ENCODE measurements at places on chromosomes 2 and 18. TPM values are rescaled to one million over a fixed set of nuclear protein-coding genes. Genes with fewer than 3 reads are reported as not detected.
A peak's percentile ranks its signal among the peaks of the same experiment; 100 is the strongest.

GALR1 gene
- total RNA-seq = not detected

DNA sequence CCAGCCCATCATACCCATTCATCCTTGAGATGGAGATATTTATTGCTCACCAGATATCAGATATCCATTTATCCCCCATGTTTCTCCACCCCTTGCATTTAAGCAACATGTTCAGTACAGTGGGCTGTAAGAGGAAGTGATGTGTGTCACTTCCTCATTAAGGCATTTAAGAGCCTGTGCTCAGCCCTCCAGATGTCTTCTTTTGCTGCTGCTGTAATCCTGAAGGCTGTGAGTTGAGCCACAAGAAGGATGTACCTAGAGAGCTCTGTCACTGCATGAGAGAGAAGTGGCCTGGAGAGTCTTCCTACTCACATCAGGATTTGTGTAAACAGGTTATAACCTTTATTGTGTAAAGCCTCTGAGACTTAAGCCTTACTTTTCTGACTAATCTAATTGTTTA is 151.8 kb upstream of the UNC80 start:
- no peaks in the 10 kb centered on the region for H3K4me1 ChIP-seq
- no peak overlapping the region for H3K4me3 ChIP-seq
- H3K36me3 ChIP-seq = no peaks in the 10 kb centered on the region

FOXD4L1 gene
- 0.23 TPM for total RNA-seq

TTL gene
- 33.0 TPM for total RNA-seq

DNA sequence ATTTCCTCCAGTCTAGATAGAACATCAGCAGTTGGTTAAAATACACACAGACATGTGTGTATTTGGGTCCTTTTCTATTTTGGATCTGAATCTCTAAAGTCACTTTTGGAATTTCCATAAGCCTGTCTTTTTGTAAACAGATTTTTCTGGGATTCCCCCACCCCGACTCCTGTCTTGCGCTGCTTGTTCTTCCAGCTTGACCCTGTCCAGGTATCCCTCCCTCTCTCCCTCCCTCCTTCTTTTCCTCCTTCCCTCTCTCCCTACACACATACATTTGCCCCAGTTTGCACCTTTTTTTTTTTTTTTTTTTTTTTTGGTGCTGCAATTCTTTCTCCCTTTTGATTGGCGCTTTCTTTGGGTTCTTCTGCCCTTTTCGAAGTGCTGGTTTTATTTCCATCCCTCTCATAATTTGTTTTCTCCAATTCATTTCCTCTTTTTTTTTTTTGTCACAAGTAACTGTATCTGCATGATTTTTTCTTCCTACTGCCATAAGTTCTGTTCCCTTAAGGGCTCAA is 114.8 kb upstream of the SERTAD2 start:
- H3K4me1 ChIP-seq = peaks cover 25% of the 10 kb centered on the region
- peak overlapping the region; percentile 75 for H3K27ac ChIP-seq
- H3K36me3 ChIP-seq = no peaks in the 10 kb centered on the region
- peak overlapping the region; percentile 92 for H3K4me3 ChIP-seq

DNA sequence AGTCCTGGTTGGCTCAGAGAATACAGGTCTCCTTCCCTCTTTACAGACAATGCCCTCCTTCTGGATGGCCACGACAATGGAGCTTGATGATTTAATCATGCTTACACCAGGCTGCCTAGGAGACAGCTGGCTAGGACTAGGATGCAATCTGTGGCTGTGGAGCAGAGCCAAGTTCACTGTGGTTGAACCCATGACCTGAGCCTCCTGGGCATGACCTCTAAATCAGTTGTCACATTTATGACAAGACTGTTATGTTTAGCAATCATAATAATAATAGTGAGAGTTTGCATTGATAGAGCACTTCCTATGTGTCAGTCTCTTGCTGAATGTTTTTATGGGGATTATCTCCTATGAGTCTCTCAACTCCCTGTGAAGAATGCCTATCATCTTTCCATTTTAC is 244.1 kb downstream of the ICOS start:
- H3K4me3 ChIP-seq = no peak overlapping the region
- no peak overlapping the region for H3K27ac ChIP-seq
- peaks cover 37% of the 10 kb centered on the region for H3K27me3 ChIP-seq
- DNase-seq = no peak
- no peaks in the 10 kb centered on the region for H3K36me3 ChIP-seq
